ENCODE measurements at places on chromosomes 12 and 14.

DNA sequence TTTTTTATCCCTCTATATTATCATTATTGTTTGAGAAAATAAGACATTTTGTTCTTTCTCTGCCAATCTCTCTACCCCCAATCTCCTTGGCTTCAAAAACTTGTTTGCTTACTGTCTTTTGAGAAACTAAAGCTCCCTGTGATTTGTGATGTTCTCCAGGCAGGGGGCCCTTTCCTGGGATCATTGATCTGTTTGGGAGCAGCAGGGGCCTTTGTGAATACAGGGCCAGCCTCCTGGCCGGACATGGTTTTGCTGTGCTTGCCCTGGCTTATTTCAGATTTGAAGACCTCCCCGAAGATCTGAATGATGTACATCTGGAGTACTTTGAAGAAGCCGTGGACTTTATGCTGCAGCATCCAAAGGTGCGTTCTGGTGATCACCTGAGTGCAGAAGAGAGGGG, 4.5 kb downstream of the ACOT6 start:
- DNase-seq, result no peak

GRCh38 chr14:91997492-91997891, 42.4 kb downstream of the TRIP11 start:
- no peak for DNase-seq

GRCh38 chr12:121786440-121786825, 7.1 kb downstream of the RHOF start:
- no peak for DNase-seq

DNA sequence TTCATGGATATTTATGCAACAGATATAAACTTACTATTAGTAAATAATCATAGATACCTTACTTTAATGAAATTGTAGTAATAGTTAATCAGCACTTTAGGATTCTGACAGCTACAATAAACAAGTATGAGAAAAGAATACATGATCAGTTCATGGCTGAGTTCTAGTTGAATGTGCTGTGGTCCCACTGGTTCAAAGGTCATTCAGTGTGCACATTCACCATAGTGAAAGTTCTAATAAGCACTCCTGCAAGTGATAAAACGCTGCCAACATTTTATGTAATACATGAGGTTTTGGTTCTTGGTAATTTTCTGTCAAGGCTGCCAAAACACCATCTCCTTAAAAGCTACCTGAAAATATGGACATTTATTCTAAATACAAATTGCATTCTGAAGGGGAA, 92.6 kb downstream of the NUMB start:
- DNase-seq, result no peak

DNA sequence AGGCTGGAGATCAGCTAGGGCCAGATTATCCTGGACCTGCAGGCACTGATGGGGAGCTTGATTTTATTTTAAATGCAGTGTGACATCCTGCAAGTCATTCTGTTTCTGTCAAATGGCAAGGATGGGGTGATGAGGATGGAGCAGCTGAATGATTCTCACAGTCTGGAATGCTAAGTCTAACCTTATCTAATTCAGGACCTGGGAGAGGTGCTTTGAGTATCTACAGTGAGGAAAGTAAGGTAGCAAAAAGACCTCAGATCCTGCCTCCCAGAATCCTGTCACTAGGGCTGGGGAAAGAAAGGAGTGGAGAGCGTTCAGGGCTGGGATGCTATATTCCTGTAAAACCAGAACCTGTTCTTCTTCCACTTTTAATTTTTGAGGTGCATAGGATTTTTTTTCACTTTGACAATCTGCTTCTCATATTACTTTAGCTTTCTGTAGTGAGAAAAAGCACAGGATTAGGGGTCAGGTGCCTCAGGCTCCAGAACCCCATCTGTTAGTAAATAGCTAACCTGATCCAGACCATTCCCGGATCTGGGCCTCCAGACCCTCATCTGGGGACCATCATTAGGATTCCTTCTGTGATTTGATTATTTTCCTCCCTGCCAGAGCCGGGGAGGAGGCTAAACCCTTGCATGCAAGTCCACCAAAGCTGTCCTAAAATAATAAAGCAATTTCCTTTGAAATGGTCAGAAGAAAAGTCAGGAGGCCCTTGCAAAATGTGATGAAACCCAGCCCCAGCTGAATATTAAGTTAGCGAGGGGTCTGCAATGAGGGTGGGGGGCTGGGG, 54.7 kb downstream of the ASCL1 start:
- DNase-seq, result no peak

- DNase-seq, result peak; percentile 45
These were observed at the start of gene DERA for GRCh38 chr12:15910864-15911721. Gene DERA, plus strand, starts transcription at chr12:15911332. Its CDS starts 52 bp downstream, at chr12:15911384.

DNA sequence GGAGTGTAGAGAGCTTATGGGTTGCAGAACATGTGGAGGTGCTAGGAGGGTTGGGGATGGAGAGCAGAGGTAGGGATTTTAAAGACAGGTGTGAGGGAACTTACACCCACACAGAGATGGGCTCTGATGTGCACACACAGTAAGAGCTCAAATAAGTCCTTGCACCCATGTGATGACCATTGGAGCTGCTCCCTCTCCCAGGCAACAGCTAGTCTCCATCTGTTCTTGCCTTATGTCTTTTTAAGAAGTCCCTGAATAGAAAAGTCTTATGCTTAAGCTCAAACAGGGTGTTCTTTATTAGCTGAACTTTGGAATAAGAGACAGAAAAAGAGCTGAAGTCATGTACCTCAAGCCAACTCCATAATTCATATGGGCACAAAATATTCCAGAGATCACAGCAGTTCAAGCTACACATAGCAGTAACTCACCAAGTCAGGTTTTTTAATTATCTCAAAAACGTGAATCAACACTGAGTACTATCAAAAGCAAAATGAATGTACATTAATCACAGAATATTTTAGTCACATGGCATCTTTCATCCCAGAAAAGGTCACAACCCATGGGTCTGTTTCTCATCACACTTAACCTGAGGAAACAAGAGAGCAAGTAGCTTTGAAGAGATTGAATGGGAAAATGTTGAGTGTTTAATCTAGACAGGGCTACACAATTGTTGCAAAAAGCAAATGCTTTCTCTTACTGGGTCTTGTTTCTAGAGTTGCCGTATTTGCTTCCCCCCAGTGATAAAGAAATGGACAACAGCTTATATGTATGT, 1513.6 kb upstream of the SEL1L start:
- no peak for DNase-seq

- DNase-seq, result no peak
These were observed 75.3 kb downstream of the CCDC91 start for GRCh38 chr12:28265435-28266042.

- DNase-seq, result no peak
These were observed 13.0 kb downstream of the HPD start for GRCh38 chr12:121845701-121846100.

DNA sequence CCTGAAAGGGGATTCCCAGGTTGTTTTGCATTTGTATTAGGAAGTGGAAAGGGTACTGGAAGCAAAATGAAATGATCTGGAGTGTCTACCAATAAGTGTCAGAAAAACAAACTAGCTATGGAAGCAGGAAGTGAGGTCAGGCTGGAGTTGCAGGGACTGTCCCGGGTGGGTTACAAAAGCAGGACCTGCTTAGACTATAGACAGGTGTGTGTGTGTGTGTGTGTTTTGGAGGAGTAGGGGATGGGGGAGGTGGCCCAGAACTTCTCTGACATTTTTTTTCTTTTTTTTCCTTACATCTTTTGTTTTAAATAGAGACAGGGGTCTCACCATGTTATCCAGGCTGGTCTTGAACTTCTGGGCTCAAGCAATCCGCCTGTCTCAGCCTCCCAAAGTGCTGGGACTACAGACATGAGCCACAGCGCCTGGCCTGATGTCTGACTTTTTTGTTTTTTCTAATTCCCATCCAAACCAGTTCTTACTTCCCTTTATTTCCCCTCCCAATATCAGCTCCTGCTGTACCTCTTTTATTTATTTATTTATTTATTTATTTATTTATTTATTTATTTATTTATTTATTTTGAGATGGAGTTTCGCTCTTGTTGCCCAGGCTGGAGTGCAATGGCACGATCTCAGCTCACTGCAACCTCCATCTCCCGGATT, 512 bp upstream of the RND1 start:
- DNase-seq, result no peak

DNA sequence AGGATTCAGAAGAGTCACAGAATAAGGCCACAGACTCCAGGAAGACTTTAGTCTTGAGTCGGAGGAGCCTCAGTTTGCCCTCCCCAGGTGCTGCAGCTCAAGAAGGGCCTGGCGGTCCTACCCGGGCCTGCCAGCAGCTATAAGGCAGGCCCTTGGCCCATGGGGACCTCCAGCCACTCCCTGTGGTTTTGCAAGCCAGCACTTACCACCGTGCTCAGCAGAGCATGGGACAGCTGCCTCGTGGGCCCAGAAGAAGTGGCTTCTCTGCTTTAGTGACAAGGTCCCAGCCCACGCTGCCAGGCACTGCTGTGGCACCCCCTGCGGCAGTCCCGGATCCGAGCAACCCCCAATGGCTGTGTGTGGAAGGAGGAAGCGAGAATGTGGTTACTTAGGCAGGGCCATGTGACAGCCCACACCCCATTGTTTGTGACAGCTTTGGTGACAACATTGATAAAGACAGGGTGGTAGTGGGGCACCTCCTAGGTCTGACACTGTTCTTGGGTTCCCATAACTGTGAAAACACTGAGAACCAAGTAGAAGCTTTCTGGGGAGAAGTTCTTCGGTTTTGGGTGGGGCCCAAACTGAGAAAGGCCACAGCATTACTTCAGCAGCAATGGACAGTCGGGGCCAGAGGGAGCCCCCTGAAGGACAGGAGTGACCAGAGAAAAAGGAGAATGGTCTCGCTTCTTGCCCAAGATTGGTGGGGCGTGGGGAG, at the start of gene SELPLG:
Gene SELPLG, minus strand, starts transcription at position 361 of the 715 bp plus-strand sequence. CDS start 9,587 bp downstream, outside the sequence.
- DNase-seq, result peak; percentile 74

DNA sequence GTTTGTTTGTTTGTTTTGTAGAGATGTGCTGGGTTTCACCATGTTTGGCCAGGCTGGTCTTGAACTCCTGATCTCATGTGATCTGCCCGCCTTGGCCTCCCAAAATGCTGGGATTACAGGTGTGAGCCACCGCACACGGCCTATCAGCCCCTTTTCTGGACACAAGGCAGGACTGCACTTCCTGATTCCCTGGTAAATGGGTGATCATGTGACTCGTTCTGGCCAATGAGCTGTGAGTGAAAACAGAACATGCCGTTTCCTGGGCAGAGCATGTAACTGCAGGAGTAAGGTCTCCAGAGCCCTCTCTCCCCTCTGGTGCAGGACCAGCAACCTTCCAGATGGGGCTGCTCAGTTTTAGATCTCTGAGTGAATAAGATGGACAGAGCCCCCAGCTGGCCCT, 92.7 kb downstream of the ITPK1 start:
- DNase-seq, result no peak

- no peak for DNase-seq
These were observed 26.1 kb upstream of the FOXN3 start for GRCh38 chr14:89443042-89443629.
